Fibroblast of lung (primary cell): ENCODE measurements at places on chromosomes 1 and 21. TPM values are rescaled to one million over a fixed set of nuclear protein-coding genes. Genes with fewer than 3 reads are reported as not detected.

KCND3 gene
- total RNA-seq: 0.66 and 2.3 TPM in 2 replicates

- peak; percentile 0 for DNase-seq
Observed at GRCh38 chr1:216223486-216223885, 199.8 kb downstream of the USH2A start.

TRIM67 gene
- total RNA-seq: under 0.01 and 0.17 TPM in 2 replicates

CLEC20A gene
- total RNA-seq: not detected in 2 replicates

DNA sequence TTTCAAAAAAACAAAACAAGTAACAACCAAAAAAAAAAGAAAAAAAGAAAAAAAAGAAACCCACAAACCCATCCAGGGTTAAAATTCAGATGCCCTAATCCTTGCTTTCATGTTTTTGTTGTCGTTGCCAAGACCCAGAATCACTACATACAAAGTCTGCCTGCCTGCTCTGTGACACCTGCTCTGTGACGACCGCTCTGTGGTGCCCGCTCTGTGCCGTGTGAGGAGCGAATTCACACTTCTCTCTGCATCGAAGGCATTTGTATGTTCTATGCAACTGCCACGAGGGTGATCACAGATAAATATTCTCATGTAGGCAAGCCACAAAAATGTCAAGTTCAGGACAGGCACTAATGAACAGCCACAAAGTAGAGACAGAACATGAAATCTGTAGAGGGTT, 178.6 kb downstream of the SLC45A1 start:
- no peak for DNase-seq

- DNase-seq: no peak
Observed at GRCh38 chr1:2352897-2353550, 38.3 kb downstream of the MORN1 start.

DNA sequence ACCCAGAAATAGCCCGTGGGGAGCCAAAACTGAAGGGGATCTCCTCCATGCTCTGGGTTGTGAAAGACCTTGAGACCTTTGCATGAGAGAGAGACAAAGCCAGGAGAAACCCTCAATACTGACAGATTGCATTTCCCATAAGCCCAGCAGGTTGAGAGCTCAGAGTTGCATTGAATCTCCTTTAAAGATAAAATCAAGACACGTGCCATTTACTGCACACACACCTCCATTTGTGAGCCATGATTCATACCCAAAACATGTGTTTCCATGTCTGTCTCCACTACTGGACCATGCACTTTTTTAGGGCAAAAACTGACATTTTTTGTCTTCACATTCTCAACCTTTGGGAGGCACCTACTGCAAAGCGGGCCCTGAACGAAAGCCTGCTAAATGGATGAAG, 144.0 kb upstream of the NRIP1 start:
- DNase-seq: no peak

- DNase-seq: no peak
Observed at GRCh38 chr1:223186800-223187199, 43.8 kb upstream of the TLR5 start.

- DNase-seq: peak; percentile 93
Observed at GRCh38 chr1:115296981-115297380, 41.1 kb downstream of the NGF start.

GRCh38 chr1:32332290-32333079, 3.5 kb downstream of the MARCKSL1 start:
- no peak for DNase-seq

- no peak for DNase-seq
Observed at GRCh38 chr1:18072066-18072465, 35.5 kb upstream of the IGSF21 start.

DNA sequence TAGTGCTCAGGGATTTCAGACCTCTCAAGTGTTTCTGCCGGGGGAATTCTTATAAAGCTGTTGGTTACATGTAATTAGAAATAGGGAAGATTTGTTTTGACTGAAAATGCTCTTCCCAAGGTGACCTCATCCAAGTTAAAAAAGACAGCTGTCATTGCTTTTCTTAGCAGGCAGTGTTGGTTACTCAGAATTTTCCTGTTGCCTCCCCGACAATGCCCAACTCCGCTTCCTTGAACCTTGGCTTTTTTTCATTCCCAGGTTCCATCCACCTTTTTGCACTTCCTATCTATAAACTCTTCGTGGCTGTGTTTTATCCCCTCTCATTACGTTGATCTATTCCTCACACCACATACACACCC, 825 bp upstream of the DPH5 start:
- no peak for DNase-seq

DNA sequence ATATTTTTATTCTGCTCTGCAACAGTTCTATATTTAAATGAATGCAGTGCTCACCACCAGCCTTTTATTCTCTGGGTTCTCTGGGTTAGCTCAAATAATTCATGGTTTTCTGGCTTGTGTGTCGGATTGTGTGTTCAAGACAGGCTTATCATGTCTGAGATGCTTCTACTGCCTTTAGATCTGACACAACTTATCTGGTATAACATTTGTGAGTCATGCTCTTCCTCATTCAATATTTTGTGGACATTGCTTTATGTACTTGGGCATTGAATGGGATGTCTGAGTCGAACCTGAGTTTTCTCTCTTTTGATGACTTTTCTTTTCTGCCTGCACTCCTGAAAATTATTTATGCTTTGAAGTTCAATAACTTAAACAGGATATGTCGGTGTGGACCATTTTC, 17.6 kb upstream of the PKP1 start:
- DNase-seq: peak; percentile 21

PROX1 gene
- under 0.01 and 0.17 TPM in 2 replicates for total RNA-seq

- DNase-seq: no peak
Observed at GRCh38 chr1:83125456-83125855, 873.5 kb downstream of the TTLL7 start.

TMEM82 gene
- total RNA-seq: not detected in 2 replicates

DNA sequence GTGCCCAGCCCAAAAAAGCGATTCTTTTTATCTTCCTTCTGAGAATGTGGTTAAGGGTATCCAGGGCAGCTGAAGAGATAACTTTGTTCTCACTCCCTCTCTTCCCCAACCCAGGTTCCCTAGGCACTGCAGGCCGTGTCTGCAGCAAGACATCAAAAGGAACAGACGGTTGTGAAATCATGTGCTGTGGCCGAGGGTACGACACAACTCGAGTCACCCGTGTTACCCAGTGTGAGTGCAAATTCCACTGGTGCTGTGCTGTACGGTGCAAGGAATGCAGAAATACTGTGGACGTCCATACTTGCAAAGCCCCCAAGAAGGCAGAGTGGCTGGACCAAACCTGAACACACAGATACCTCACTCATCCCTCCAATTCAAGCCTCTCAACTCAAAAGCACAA, 11.4 kb downstream of the WNT2B start:
- no peak for DNase-seq

DNA sequence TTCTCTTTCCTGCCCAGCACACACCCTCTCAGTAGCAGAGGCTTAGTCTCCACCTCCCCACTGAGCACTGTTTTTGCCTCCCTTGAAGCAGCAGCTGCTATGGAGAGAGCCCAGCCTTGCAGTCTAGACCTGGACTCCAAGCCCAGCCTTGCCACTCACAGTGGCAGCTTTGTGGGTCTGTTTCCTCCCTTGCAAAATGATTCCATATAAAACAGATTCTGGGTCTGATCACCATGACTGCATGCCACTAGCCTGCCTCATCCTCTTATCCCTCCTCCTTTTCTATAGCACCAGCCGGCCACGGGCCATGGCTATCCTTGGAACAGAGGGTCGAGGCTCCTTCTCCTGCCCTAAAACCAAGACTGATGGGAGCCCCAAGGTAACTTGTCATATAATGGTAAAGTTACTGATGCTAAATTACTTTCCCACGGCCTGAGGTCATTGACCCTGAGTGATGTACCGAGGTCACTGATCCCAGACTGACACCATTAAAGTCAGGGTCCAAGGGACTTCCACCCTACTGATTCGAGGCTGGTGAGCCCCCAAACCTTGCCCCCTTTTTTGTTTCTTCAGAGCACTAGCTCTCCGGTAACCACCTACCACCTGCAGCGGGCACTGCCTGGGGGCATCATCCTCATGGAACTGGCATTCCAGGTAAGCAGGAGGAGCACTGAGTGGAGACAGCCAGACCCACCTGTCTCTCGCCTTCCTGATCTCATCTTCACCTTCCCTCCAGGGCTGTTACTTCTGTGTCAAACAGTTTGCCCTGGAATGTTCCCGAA, 7.9 kb downstream of the HYI start:
- no peak for DNase-seq

GRCh38 chr1:110489406-110489805, 29.6 kb downstream of the KCNA10 start:
- DNase-seq: no peak

TTLL7 gene
- 9.8 and 19.8 TPM in 2 replicates for total RNA-seq

- no peak for DNase-seq
Observed at GRCh38 chr1:105373681-105374080, 1624.0 kb downstream of the AMY1C start.

- no peak for DNase-seq
Observed at GRCh38 chr1:37051346-37051745, 17.0 kb upstream of the GRIK3 start.

DNA sequence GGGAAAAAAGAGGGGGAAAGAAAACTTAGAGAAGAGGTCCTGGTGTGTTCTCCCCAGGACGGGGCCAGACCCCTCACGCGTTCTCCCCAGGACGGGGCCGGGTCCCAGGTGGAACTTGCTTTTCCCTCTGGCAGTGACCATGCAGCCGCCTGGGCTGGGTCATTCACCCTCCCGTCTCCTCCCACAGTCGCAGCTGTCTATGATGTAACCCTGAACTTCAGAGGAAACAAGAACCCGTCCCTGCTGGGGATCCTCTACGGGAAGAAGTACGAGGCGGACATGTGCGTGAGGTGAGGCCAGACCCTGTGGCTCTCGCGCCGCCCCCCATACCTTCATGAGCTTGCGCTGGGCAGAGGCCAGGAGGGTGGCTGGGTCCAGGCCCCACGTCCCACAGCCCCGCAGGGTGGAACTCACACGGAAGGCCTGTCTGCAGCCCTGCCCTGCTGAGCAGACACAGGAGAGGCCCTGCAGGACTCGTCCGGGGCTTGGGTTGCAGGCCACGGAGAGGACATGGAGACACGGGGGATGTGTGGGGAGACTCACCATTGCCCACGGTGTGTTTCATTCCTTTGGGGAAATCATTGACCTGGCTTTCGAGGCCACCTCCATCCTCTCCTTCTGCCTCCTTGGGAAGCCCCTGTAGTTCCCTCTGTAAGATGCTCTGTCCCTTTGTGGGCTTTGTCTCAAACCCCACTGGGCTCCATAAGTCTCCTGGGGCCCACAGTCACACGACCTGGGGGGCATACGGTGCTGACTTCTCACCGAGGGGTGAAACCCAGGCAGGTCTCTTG, 40.7 kb upstream of the TRAPPC10 start:
- no peak for DNase-seq
